ENCODE measurements at places on chromosomes 5 and 9.
A peak's percentile ranks its signal among the peaks of the same experiment; 100 is the strongest.

GRCh38 chr9:12469084-12469483 lies 224.1 kb upstream of the TYRP1 start:
- DNase-seq, result no peak

DNA sequence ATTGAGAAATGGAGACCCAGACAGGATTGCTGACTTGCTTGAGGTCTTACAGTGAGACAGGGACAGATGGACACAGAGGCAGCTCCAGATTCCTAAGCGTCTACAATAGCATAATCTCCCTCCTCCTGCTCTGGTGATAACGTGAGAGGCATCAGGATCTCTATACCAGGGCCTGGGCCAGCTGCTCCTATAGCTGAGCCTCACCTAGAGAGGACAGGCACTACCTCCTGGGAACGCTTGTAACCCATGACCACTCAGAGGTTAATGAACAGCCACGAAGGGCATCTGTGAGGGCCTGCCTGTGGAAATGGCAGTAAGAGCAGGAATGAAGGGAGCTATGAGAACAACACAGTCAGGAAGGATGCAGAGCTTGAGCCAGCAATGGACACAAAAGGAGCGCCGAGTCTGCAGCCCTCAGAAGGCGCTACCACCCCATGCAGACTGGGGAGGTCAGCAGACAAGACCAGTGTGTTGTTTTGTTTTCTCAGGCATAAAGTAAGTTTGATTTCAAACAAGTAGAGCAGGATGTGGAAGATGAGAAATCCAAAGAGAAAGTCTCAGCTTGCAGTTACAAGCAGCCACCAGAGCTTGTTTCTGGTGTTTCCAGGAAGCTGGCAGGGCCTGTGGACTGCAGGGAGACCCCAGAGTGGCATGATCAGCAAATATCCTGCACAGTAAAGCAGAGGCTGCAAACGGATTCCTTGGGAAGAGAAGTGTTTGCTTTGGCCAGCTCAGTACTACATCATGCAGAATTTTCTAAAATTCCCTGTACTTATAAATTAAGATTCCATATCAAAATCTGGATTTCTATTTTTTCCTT lies 17.4 kb downstream of the ANKS6 start:
- no peak for DNase-seq

DNA sequence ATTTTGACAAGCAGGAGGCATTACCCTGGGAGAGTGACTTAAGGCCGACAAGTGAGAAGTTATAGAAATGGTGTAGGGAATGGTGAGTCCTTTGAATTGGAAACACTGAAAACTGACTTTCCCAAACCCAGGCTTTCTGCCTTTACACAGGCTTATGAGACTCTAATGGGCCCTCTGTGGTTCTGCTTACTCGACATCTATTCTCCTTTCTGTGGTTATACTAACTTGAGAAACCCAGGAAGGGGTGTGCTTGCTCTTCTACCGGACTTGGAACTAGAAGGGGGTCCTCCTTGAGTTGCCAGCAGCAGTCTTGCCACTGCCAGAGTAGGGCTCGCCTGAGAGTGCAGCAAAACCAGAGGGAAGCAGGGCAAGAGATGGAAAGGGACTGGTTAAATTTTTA lies 63.3 kb downstream of the FYB1 start:
- no peak for DNase-seq

DNA sequence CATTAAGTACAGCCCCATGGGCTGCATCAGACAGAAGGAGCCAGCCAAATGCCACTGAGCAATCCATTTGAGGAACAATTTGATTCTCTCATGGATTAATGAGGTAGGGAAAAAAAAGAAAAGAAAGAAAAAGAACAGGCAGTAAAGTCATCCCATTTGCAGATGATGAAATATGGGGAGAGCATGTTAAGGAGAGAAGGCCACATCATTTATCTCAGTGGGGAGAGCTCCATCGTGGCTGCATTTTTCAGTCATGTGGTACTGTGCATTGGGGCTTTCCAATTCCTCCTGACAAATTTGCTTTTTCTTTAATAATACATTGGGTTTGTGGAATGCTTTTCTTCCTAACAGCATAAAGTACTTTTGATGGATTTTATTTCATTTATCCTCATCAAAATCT lies 375.2 kb upstream of the TLE4 start:
- DNase-seq, result no peak

GRCh38 chr9:129440435-129441186 lies 180.3 kb downstream of the C9orf50 start:
- no peak for DNase-seq

DNA sequence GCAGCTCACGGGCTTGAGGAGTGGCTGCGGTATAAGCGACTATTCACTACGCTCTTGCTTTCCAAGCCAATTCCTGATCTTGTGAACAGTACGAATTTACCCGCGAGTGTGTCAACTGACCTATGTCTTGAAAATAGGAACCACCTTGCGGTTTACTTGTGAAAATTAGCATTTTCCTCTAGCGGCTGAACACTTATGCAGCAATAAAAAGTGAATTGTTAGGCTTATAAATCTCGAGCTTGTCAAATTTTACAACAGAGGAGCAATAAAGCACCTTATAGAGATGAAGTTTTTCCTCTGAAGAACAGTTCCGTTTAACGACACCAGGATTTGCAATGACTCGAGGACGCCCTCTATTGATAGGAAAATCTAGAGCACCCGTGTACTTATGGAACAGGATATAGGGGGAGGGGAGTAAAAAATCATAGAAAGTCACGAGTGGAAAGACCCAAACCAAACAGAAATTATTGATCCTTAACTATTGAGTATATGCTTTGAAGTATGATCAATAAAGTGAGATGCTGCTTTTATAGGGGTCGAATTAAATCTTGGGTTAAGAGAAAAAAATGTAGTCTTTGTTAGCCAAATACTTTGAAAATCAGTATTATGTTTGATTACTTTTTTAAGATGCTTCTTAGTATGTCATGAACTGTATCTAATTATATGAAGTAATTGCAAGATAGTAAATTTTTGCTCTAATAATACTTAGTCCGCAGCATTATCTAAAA lies 1.9 kb upstream of the RGMB start:
- no peak for DNase-seq

DNA sequence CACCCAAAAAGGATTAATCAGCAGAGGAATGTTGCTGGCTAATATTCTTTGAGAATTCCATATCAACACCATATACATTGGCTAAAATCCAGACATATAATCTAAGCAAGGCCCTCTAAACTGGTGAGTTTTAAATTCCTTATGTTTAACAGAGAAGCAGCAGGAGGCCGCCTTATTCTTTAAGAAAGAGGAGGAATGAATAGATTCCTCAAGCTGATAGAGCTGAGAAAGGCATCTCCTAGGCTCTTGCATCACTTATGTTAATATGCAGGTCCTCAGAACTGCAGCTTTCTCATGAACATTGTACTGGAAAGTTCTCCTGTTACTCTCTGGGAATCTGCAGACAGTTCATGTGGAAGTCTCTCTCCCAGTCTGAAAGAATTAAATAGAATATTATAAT lies 20.1 kb upstream of the SMARCA2 start:
- no peak for DNase-seq

GRCh38 chr9:95930277-95930676 lies 54.8 kb downstream of the ERCC6L2 start:
- DNase-seq, result no peak

GRCh38 chr5:30928956-30929355 lies 264.5 kb upstream of the CDH6 start:
- no peak for DNase-seq

DNA sequence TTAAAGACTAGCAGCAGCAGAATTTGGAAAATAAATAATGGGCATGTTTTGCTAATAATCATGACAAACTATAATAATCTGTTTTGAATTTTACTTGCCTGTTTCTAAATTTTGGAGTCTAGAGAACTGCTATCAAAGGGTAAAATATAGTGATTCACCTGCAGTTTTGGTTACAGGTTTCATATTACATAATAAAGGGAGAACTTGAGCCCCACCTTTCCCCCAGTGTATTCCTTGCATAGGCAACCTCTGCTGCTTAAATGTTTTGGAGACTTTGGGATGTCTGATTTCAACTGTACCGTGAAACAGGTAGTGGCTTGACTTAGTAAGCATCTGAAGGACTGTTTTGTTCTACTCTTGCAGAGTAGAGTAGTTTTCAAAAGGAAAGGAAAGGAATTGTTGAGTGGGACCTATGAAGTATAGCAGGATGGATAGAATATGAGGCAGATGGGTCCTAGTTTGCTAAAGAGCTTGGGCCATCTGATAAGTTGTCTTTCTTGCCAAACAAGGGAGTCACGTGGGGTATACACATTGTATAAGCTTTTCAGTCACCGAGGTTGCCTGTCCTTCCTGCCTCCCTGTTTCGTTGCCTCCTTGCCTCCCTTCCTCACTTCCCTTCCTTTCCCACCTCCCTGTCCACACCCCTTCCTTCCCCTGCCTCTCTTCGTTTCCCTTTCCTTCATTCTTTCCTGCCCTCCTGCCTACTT lies 19.1 kb downstream of the CREBRF start:
- DNase-seq, result no peak

DNA sequence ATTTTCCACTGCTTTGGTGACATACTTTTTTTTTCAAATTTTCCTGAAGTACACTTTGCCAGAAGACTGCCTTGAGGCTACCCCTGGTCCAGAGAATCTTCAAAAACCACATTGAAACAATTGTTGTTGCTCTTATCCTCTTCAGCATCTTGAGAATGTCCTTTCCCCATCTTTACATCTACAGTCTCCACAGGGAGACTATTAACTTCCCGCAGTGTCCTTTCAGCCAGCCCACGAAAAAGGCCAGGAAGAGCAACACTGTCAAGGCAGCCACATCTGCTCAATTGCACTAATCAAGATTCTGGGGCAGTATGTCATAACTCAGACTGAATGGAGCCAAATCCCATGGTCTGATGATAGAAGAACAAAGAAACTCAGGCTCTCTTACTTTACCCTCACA lies 148.3 kb downstream of the ENC1 start:
- no peak for DNase-seq

DNA sequence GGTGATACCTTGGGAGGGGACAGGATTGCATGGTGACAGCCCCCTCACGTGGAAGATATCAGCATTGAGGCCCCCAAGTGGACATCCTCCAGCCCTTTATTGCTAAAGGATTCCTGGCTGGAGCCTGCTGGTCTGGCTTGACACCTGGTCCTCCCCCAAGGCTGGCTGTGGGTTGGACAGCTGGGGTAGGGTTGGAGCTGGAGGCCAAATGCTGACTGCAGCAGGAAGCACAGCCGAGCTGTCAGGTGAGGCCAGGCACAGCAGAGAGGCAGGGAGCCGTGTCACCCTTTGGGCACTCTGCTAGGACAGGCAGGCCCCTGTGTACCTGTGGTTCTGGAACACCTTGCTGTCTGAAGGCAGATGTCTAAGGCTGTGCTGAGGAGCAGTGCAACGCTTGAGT lies 2.2 kb downstream of the CACFD1 start:
- DNase-seq, result no peak

DNA sequence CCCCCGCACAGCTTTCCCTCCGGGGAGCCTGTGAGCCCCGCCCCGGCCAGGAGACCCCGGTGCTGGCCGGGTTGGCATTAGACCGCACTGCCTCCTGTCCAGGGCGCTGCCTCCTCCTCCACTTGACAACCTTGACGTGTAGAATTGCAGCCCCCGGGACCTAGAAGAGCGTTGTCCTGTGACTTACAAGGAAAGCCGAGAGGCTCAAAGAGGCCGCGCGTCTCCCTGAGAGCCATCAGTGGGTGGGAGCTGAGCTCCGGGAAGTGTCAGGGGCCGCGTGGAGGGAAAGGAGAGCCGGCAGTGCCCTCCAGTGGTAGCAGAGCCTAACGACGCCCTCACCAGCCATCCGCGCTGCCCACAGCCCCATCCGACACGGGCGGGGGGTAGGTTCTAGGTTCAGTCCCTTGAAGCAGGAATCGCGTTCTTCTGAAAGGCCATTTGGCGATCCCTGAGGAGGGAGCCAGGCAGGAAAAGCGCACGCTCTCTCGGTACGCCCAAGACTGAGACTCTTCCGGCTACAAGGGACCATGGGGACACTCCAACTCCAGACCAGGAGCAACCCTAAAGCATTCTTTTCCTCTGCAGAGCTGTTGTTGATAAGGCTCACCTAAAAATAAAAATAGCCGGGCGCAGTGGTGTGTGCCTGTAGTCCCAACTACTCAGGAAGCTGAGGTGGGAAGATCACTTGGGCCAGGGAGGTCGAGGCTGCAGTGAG lies 40.6 kb upstream of the SAP30L start:
- DNase-seq, result peak; percentile 26

GRCh38 chr9:105329719-105330062 lies 85.2 kb downstream of the SLC44A1 start:
- DNase-seq, result no peak

- no peak for DNase-seq
These were observed 79.8 kb downstream of the LMX1B start for GRCh38 chr9:126693428-126693944.

DNA sequence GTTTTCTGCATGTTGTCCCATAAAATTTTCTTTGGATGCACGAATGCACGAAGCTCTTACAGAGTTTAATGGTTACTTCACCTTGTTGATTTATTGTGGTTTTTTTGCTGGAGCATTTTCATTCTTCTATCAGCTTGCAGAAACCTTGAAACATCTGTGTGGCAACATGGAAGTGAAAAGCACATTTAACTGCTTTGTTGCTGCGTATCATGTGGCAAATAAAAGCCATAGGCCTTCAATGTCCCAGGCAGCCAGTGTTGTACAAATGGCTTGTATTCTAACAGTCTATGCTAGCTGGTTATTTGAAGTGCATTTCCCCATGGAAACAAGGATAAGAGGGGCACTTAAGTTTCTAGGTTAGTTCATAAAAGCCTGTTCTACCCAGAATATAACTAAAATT lies 42.5 kb upstream of the RASGRF2 start:
- DNase-seq, result no peak

DNA sequence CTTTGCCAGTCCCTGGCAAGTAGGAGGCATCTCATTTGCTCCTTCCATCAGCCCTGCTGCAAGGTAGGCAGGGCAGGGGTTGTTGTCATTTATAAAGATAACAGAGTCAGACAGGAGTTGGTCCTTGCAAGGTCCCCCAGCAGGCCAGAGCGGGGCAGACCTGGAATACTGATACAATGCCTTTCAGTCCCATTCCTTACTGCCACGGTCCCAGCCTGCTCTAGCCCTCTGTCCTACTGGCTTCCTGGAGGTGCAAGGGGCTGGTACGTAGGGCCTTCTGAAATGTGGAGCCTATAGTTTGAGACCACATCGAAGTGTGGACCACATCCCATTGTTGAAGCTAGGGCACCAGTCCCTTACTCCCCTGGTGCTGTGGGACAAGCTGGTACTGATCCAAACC lies 42.8 kb upstream of the PITX1 start:
- no peak for DNase-seq

GRCh38 chr5:92370032-92370431 lies 986.9 kb upstream of the ARRDC3 start:
- DNase-seq, result no peak

DNA sequence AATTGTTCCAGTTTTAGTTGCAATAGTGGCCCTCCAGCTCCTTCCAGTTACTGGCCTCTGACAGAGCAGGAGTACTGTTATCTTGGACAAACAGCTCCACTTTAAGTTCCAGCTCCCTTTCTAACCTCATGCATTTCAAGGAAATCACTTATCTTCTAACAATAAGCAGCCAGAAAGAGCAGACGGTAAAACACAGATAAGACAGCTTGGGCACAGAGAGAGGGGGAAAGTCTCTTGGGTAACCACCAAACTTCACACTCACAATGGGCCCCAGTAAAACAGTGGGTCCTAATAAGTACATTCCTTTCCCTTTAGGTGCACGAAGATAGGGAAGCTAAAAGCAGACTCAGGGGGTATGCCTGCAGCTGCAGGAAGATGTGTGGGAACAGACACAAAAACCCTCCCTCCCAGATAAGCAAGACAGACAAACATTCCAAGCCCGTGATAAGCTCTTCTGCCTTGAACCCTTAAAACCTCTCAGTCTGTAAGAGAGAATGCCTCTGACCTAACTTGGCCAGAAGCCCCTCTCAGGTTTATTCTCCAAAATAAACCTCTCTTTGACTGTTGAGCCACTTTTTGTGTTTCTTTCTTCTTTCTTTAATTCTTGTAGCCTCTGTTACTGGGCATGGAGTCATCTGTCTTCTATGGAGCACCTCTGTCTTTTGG lies 30.8 kb downstream of the OR1J1 start:
- DNase-seq, result no peak
